Urinary bladder (tissue), 4 donors: ENCODE measurements at places on chromosomes 3 and 15.

GRCh38 chr3:115806501-115806900 lies 183.2 kb downstream of the GAP43 start:
- DNase-seq, result no peak

- no peak for DNase-seq
Measured at GRCh38 chr3:62090066-62090465, 283.3 kb downstream of the FEZF2 start.

DNA sequence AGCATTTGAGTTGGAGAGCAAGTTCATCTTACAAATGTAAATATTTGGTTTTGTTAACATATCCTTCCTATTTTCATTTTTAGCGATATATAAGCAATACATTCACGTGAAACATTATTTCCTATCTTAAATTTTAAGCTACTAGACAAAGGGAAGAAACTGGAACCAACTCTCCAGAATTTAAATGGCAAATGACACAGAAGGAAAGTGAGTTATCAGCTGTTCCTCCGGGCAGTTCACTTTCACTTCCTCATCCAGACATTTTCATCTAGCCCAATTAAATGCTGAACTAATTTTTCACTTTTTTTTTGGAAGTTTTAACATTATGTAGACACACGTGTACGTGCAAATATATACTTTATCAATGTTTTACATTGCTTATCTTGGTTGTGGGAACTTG lies 58.7 kb downstream of the MORC1 start:
- DNase-seq, result no peak

DNA sequence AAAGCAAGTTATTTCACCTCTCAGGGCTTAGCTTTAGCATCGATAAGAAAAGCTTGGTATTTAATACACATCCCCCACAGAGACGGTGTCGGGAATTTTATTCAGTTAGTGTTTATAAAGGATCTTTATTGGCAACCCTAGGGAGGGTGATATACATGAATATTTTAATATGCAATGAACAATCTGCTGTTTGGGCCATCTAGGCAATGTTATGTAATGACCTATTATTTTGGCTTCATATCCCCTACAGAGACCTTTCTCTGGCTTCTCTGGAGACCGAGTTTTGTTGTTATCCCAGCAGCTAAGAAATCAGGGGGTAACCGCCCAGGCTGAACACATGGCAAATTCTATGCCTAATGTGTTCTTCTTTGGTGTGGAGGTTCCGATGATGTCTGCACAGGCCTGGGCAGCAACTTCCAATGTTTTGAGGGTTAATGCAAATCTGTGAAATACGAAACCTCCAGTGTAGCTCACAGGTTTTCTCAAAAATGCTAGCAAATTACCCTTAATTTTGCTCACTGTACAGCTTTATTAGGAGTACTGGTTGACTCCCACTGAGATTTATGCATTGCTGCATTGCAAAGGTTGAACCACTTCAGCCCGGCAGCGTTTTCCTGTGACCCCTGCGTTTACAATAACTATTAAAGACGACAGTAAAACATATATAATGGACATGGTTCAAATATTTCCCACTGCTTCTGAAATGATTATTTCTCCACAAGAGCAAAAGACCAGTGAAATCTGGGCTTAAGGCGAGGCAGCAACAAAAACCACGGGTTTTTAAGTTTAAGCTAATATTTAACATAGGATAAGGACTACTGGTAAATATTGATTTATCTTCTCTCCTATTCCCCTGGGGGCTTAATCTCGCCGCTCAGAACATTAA lies 298.3 kb upstream of the NR2E3 start:
- no peak for DNase-seq

- no peak for DNase-seq
Measured at GRCh38 chr15:91603384-91604080, 250.0 kb upstream of the SLCO3A1 start.

GRCh38 chr3:56876916-56877315 lies 75.2 kb upstream of the ARHGEF3 start:
- DNase-seq, result no peak

DNA sequence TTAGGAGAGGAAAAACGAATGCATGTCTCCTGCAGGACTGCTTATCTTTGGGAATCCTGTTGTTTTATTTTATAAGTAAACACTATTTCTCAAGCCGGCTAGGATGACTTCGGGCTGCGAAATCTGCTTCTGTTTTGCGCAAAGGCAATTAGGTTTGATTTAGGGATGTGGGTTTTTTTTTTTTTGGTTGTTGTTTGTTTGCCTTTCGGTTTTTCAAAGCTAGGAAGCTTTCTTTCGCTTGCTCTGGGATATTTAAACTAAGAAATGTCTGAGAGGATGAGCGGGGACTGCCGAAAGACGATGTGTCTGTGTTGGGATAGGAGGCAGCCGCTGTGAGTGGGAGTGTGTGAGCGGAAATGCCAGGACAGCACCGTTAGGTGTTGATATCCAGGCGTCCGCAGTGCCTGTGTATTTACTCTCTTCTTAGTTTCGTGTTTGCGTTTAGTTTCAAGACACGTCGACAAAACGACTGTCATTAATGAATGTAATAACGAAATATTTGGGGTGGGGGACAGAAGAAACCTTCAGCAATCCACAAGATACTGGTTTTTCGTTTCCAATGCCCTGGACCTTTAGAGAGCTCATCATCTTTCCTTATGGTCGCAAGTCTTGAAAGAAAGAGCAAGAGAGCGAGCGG lies 604 bp downstream of the ISL2 start:
- no peak for DNase-seq

DNA sequence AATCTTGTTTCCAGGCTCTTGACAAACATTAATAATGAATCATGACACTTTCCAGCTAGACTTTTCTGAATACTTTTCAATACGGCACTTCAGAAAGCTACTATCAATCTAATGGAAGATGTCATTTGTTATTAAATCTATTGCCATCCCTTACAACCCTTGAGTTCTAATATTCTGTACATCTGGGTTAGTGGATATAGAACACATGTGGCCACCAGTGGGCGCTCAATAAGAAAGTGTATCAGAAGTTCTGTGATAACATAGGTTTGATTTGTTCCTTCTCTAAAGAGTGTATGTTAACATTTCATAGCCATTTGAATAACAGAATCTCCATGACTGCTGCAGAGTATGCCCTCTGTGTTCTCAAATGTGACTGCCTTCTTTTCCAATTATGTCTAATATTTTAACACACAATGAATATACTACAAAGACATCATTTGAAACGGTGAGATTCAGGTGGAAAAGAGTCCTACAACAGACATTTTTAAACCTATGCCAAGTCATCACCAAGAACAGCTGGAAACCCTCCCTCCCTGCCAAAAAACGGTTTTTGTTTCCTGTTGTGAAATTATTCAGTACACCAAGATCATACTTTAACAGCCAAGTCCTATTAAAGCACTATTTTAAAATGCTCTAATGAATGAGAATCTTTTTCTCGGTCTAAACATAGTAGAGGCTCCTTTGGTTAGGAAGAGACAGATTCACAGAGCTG lies 22.2 kb downstream of the ALDH1A2 start:
- no peak for DNase-seq

- no peak for DNase-seq
Measured at GRCh38 chr3:102265720-102266119, 169.1 kb upstream of the ZPLD1 start.

DNA sequence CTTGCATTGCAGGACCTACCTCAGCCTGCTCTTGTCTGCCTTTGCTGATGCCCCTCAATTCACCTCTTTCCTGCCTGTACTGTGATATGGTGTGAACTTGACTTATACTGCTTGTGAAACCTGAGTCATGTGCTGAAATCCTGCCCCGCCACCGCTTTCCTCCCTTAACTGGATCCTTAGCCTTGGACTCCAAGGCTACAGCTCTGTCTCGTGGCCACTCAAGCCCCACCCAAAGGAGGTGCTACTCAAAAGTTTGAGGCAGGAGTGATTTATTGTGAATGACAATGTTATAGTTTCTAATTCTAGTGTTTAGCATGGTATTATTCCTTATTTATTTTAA lies 56.1 kb downstream of the MYZAP start:
- DNase-seq, result no peak

GRCh38 chr3:149688122-149688757 lies 30.4 kb upstream of the WWTR1 start:
- DNase-seq, result no peak

- DNase-seq, result no peak
Measured at GRCh38 chr3:127606086-127606805, 8.0 kb downstream of the MCM2 start.

- no peak for DNase-seq
Measured at GRCh38 chr15:92633418-92633817, 22.2 kb downstream of the FAM174B start.

GRCh38 chr15:52005748-52006701 lies 13.0 kb upstream of the MAPK6 start:
- no peak for DNase-seq

- DNase-seq, result no peak
Measured at GRCh38 chr3:53069422-53070068, 23.7 kb upstream of the SFMBT1 start.

DNA sequence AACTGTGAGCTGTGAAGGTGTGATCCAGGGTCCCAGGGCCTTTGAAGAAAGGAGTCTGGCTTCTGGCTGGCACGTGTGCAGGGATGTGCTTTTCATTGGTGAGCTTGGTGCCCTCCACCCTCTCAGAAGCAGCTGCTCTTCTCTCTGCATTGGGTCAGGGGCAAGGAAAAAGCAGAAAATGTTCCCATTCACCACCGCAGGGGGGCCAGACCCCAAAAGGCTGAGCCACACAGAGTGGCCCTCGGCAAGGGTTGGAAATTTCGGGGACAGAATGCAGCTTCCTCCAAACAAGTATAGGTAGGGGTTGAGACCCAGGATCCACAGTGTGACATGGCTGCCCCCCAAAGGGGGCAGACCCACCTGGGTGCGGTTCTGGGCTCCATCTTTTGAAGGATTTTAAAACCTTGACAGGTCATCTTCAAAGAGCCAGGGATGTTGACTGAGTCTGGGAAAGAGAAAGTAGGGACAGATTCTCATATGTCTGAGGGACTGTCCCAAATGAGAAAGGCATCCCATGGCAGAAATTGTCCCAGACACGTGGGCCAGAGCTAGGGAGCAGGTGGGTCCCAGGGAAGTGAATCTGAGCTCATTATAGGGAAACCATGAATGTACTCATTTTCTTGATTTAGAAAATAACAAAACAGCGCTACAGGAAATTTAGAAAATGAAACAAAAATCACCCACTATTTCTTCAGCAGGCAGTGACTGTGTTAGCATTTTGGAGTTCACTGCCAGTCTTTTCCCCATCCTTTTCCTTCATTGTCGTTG lies 2.7 kb downstream of the CSK start:
- no peak for DNase-seq

- no peak for DNase-seq
Measured at GRCh38 chr3:190366133-190366532, 21.8 kb upstream of the CLDN16 start.

DNA sequence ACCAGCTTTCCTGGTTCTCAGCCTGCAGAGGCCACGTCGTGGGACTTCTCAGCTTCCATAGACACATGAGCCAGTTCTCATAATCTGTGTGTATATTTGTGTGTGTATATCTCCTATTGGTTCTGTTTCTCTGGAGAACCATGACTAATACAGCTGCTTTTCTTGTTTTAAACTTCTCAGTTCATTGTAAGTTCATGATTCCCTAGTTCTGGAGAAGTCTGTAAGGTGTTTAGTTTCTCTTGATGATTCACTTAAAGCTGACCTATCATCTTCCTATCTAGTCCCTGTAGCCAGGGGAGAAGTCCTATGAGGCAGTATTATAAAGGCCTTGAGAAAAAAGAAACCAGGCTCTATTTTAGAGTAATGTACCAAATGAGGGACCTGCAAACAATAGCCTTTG lies 147.7 kb downstream of the RYR3 start:
- DNase-seq, result no peak

DNA sequence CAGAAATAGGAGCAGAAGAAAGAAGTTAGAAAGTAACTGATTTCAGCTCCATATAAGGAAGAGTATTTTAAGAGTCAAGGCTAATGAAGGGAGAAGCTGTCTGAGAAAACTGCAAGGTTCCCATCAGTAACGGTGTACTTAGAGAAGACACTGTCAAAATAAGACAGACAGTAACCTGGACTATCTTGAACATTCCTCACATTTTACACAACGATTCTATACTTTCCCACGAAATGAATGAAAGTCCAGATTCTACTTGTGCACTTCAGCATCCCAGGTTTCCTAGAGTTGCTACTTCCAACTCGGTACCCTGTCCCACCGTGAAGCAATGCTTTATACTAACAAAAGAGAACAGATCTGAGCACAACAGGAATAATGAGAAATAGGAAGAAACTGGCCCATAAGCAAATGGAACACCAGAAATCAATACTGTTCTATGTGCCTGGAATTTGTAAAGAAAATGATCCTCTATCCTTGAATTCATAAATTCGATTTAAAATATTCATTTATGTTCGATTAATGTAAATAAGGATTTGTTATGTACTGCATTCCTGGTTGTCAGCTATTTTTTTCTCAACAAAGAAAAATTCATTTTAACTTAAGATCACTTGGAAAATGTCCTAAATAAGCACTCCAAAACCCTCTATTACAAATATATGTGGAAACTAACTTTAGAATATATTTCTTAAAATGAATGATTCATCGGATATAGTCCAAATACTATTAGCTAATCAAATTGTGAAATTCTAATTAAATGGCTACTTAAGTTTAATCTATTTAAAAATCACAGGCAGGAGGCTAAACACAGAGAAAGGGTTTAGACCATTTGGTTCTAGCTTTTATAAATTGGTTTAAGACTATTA lies 1.5 kb downstream of the C3orf70 start:
- DNase-seq, result no peak

DNA sequence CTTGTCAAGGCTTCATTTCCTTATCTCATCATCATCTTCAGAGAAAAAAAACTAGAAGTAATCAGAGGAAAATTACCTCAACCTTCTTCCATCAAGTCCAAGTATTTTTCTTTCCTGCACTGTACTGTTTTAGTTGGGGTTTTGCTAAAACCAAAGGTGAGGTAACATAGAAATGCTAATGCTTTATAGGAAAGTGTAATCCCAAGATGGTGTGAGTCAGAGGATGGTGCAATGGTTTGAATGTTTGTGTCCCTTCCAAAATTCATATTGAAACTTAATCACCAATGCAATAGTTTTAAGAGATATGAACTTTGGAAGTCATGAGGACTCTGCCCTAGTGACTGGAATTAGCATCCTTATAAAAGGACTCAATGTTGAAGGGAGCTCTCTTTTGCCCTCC lies 79.5 kb downstream of the KBTBD8 start:
- no peak for DNase-seq

- DNase-seq, result no peak
Measured at GRCh38 chr3:34017757-34018156, 219.3 kb downstream of the PDCD6IP start.

GRCh38 chr3:16848007-16848406 lies 36.7 kb upstream of the PLCL2 start:
- DNase-seq, result no peak

DNA sequence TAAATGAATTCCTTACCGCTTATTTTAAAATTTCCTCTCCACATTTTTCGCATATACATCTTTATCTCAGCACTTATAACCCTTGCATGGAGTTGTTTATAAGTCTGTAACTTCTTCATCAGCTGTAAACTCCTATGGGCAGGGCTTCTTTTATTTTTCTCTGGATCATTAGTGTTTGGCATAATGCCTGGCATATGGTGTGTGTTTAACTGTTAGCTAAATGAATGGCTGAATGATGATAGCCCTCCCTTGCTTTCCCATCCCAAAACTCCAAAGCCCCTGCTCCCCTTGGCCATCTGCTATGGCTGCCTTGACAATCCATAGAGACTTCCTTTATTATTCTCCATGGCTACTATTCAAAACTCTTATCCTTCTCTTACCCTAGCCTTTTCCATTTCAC lies 48.1 kb upstream of the SEMA6D start:
- DNase-seq, result no peak
